ENCODE measurements at places on chromosomes 1 and 21.

DNA sequence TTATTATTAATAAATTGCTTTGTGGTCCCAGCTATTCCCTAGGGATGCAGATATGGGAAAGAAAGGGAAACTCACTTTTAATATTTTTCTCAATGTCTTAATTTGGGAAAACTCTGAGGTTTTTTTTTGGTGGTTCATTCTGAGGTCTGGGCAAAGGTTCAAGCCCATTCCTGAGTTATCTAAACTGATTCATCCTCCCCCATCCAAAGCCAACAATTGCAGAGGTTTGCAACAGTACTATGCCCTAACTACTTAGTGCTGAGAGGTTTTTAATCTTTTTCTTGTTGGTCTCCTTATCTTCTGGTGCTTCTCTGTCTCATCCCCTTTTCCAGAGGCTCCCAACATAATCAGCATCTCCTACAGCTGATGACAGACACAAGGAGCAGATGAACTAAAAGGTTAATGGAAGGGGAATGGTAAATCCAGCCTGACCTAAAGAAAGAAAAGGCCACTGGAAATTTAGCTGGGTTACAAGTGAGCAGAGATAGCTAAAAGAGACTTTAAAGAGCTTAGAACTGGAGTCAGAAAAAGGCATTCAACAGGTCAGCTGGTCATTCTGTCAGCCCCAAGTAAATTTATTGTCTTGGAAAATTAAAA lies 390.4 kb downstream of the TGFB2 start:
- no peak for DNase-seq

GRCh38 chr1:200432586-200432985 lies 22.8 kb upstream of the ZNF281 start:
- DNase-seq: no peak

DNA sequence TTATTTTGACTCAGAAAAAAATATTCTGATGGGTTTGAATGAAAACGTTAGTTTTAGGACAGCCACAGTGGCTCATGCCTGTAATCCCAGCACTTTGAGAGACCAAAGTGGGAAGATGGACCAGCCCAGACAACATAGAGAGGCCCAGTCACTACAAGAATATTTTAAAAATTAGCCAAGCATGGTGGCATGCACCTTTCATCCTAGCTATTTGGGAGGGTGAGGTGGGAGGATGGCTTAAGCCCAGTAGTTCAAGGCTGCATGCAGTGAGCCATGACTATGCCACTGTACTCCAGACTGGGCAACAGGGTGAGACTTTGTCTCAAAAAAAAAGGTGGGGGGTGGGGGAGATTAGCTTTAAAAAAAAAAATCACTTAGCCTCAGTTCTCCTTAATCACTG lies 127.5 kb downstream of the LBR start:
- DNase-seq: no peak

- DNase-seq: no peak
Measured at GRCh38 chr1:24403806-24404205, 9.8 kb downstream of the STPG1 start.

DNA sequence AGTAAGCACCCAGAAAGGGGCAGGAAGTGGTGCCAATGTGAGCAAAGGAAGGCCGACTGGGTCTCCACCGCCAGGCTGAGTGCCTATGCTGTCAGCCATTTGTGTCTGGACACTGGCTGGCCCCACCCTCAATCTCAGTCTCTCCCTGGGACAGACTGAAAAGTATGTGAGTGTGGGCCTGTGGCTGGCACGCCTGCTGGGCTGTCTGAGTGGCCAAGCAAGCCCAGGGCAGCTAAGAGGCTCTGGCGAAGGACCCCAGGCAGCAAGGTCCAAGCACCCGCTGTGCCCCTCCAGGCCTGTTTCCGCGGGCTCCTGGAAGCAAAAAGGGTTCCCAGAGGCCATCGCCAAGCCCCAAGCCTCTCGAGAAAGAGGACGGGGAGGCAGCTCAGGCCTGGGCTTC lies 93.3 kb upstream of the VAMP3 start:
- no peak for DNase-seq

DNA sequence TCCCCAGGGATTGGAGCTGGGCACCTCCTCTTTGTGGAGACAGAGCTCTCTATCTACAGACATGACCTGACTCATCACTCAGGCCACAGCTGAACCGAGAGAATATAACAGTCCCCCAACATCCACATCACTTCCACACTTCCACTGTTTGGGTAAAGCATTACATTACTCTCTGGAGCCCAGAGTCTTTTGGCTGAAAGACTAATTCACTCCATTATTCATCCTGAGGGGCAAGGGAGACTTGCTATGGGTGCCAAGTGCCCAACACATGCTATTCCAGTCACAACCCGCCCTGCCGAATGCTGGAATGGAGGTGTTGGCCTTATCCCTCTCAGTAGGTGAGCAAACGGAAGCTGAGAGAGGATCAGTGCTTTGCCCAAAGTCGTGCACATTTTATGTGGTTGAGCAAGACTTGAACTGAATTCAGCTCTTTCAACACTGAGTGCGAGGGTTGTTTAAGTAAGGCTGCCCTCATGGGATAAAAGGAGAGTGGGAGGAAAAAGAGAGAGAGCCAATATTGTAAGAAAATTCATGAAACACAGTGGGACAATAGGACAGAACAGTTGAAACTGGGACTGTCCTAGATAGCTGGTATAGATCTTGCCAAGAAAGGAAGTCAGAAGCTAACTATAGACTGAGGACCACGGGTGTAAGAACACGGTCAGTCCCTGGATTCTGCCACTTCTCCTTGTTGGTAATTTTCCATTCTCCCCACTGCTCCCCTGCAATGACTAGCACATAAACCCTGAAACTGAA lies 13.5 kb upstream of the CHI3L1 start:
- no peak for DNase-seq

GRCh38 chr1:201214886-201215285 lies 24.3 kb downstream of the IGFN1 start:
- no peak for DNase-seq

DNA sequence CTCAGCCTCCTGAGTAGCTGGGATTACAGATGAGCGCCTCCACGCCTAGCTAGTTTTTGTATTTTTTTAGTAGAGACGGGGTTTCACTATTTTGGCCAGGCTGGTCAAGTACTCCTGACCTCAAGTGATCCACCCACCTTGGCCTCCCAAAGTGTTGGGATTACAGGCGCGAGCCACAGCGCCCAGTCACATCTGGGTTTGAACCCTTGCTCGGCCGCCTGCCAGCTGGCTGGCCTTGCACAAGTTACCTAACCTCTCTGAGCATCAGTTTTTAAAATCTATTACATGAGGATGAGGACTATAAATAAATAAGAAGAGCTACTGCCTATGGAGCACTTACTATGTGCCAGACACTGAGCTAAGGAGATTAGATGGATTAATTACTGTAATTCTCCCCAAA lies 17.7 kb upstream of the PADI2 start:
- no peak for DNase-seq

- DNase-seq: no peak
Measured at GRCh38 chr1:36625253-36625934, 142.7 kb upstream of the CSF3R start.

GRCh38 chr1:212138457-212138856 lies 102.9 kb downstream of the DTL start:
- DNase-seq: no peak

DNA sequence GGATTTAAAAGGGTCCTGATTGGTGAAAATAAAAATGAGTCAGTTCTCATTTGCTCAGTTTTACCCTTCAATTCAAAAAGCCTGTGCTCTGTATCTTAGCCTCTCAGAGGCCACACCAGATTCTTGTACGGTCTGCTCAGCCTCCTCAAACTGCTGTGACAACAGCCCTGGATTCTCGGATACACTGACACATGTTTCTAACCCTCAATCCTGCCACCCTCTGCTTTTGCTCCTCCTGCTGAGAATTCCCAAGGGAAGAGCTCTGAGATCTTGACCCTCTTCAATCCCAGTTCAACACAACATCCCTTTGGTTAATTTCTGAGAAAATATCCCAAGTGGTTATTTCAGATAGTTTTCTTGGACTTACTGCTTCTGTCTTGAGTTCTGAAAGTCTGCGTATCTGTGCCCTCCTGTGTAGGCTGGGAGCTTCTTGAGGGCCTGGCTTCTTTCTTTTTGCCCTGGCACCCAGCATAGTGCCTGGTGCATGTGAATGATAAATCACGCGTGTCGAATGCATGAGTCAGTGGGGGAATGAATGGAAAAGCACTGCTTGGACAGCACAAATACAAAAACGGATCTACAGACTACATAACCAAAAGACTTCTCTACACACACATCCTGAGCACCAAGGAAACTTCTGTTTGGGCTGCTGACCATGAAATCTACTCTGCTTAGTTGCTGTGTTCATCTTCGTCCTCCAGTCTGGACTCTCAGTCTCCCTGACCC lies 24.5 kb downstream of the IRF2BP2 start:
- no peak for DNase-seq

GRCh38 chr1:118485757-118486156 lies 300.7 kb upstream of the SPAG17 start:
- DNase-seq: no peak

- DNase-seq: no peak
Measured at GRCh38 chr1:107138166-107138565, 2.7 kb upstream of the NTNG1 start.

DNA sequence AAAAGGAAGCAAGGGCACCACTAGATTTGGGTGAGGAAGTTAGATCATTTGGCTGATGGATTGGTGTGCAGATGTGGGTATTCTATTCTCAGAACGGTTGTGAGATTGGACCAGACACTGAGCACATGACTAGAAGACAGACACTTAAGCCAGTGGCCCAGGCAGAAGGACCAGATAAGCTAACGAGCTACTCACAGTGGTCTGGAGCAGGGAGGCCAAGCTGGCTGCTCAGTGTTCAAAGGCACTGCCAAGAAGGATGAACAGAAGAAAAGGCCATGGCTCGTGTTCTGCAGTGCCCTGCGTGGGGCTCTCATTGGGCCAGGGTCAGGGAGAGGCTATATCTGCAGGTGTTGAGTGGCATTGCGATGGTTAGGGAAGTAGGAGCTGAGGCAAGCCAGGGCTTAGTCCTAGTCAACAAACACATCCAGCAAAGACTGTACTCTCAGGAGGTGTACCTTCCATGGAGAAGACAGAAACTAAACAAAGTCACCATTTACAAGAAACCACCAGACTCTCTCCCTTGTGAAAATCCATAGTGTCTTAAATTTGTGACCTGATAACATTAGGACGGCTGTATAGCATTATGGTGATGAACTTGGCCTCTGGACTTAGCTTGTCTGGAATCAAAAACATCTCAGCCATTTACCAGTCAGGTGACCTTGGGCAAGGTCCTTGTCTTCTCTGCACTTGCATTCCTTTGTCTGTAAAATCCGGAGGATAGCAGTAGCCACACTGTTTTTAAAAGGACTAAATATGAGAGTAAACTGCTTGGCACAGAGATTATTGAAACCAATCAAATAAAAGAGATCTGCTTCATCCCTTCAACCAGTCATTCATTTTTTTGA lies 274.5 kb downstream of the SIPA1L2 start:
- DNase-seq: no peak

GRCh38 chr1:41333146-41333784 lies 28.0 kb upstream of the FOXO6 start:
- no peak for DNase-seq

GRCh38 chr1:171488190-171488929 lies 3.0 kb downstream of the PRRC2C start:
- no peak for DNase-seq

GRCh38 chr1:166814611-166815010 lies 24.7 kb upstream of the POGK start:
- no peak for DNase-seq

GRCh38 chr1:159084152-159084551 lies 7.6 kb upstream of the AIM2 start:
- DNase-seq: no peak

GRCh38 chr1:157025856-157026255 lies 19.7 kb downstream of the ARHGEF11 start:
- no peak for DNase-seq

DNA sequence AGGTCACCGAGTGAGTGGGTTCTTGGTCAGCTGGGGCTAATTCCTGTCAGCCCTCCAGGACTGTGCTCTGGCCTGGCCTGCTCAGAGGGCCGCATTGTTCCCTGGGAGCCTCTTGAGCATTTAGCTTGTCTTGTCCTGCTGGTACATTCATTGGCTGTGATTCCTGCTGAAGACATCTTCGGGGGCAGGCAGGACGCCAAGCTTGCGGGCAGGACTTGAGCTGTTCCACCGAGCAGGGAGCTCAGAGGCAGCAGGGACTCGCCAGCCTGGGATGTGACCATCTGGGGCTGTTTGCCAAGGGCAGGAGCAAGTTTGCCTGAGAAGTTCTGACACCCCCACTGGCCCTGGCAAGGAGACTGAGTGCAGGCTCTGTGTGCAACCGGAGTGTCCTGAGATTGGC lies 7.0 kb upstream of the SLC26A9 start:
- no peak for DNase-seq

DNA sequence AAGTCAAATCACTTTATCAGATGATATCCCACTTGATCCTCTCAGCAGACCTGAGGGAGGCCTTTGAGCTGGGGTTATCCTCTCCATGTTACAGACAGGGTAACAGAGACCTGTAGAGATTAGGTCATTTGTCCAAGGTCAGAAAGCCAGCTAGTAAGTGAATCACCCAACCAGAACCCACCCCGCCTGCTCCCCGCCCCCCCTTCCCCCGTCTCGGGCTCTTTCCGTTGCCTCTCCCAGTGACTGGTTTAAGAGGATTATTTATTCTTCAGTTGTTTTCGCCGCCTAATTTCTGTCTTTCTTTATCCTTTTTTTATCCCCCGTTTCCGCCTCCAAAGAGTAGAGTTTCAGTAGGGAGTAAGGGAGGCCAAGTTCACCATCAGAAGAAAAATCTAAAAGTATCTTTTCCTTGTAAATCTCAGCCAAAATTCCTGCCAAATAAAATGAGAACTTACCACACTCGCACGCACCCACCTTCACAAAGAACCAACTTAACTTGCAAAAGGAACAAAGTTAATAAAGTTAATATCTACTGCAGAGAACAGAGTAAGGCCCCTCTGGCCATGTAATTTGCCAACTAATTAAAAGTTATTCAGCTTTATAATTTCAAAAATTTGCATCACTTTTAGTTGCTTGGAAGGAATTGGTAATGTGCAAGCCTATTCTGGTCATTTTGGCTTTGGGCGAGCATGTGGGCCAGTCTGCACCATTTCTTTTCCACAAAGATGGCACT lies 76.8 kb upstream of the TRABD2B start:
- no peak for DNase-seq

DNA sequence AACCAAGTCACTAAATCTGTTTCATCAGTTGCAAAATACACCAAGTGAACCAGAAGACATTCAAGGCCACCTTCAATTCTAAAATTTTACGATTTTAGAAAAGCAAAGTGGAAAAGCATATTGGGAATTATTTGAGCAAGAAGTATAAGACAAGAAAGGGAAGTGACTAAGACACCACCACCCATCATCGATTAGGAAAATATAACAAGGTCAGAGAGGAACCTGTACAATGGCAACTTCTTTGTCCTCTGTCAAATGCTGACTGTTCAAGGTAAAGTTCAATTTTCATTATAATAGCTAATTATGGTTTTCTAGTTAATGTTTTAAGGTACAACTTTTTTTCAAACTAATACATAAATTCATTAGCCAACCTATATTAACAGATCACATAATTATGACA lies 10.8 kb downstream of the FRRS1 start:
- DNase-seq: no peak

GRCh38 chr1:170544624-170545023 lies 12.7 kb downstream of the GORAB start:
- no peak for DNase-seq

- DNase-seq: no peak
Measured at GRCh38 chr1:196550731-196551130, 57.5 kb downstream of the KCNT2 start.

GRCh38 chr1:41361495-41362356 lies 492 bp downstream of the FOXO6 start:
- no peak for DNase-seq

Data from cortex of kidney (tissue), 1 donor.